ENCODE measurements at places on chromosomes 3 and 15.

DNA sequence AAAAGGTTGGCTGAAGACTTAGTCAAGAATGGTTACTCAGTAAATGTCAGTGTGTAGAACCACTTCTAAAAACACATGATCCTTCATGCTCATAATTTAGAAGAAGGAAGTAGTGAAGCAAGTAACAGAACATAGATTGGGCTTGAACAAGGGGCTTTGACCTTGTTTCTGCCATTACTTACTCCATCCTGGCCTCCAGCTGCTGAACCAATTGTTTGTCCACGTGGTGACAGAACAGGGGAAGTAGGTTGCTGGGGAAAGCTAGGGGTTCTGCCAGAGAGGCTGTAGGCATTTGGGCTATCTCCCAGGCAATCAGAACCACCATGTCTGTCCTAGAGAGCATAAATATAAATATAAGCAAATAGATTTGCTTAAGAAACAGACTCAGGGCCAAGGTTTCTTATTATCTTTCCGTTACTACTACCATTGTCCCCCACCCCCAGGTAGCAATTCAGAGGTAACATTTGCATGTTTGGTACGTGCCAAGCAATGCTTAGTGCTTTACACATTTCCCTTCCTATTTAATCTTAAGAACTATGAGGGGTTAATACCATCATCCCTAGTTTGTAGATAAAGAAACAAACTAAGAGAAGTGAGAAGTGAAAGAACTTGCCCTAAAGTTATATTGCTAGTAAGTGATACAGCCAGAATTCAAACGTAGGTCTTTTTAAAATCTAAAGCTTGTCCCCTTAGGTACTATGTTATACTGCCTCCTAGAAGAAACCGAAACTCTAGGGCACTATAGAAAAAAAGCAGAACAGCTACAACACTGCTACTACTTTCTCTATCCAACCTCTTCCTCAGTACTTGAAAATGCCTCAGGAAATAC, 3.0 kb upstream of the SPG11 start:
- peak; percentile 63 for DNase-seq

- no peak for DNase-seq
These were observed 364.6 kb upstream of the EPHA6 start for GRCh38 chr3:96449803-96450202.

GRCh38 chr15:42687740-42688139, 49.2 kb downstream of the CDAN1 start:
- DNase-seq: no peak

DNA sequence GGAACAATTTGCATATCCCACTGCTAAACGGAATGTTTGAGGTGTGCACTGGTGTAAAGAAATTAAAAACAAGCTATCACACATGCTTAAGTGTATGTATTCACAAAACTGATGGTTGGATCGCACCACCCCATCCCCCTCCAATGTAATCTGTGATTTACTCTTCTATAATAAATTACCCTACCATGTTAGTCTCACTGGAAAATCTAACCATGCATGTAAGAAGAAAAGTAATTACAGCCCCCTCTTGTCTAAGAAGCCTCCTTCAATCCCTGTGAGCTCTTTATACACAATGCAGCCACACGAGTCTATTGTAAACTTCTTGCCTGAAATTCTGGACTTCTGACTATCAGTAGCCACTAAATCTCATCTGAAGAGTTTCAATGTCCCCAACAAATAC, 173.6 kb downstream of the ZBTB20 start:
- no peak for DNase-seq

GRCh38 chr15:98501192-98501591, 147.1 kb upstream of the IGF1R start:
- no peak for DNase-seq

- peak; percentile 87 for DNase-seq
These were observed 2.3 kb upstream of the TGFBR2 start for GRCh38 chr3:30604093-30604492.

GRCh38 chr3:172354931-172355499, 93.2 kb downstream of the GHSR start:
- no peak for DNase-seq

DNA sequence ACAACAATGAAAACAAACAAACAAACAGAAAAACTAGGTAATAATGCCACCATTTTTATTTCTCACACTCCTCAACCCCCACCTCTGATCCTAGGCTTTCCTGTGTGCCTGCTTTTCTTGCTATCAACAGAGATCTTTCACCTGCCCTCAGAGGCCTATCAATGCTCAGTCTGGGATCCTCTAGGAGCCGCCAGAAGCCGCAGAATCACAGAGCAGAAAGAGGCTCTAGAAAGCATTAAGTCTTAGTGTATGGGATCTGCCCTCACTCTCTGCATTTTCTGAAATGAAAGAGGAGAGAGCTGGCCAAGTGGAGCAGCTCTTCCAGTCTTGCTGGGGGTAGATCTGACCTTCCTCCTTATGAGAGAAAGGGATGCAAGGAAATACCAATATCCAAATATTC, 306.8 kb downstream of the TUSC7 start:
- DNase-seq: no peak

GRCh38 chr3:22507709-22508108, 695.4 kb upstream of the UBE2E2 start:
- no peak for DNase-seq

DNA sequence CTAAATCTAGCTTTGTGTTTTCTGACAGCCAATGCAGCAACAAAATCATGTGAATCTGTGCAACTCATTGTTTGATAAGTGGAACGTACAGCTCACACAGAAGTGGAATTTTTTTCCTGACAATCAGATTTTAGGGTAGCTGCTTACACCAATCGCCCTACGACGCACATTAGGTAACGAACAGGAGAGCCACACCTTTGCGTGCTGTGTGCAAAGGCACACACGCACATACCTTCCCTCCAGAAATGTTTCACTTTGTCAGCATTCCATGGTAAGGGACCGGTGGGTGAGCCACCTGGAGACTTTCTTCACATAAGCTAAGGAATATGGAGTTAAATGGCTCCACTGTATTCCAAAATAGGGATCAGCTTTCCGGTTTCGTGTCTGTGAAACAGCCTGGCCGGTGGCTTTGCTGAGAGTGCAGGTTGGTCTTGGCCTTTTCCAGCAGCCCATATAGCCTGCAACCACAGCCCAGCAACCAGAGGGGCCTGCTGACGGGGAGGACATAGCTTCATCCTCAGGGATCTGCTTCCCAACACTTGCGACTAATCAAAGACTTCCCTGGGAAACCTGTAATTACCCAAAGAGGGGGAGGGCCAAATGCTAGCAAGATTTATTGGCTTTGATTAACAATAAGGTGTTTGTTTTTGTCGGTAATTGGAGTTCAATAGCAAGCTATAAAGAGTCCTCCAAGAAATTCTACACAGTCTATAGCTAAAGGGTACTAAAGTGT, 145.3 kb downstream of the ADAMTS17 start:
- no peak for DNase-seq
